Chondrocyte (in vitro differentiated cells): ENCODE measurements at places on chromosomes 6 and 20. TPM values are rescaled to one million over a fixed set of nuclear protein-coding genes. Genes with fewer than 3 reads are reported as not detected.

The C4B gene
- 7.3 to 10.3 TPM (median 9.6 TPM) in 3 replicates for total RNA-seq

The LSM14B gene
- 37.3 to 51.9 TPM (median 48.6 TPM) in 3 replicates for total RNA-seq

The OR2B6 gene
- not detected in 3 replicates for total RNA-seq

The SEC63 gene
- total RNA-seq: 155 to 166 TPM (median 160 TPM) in 3 replicates

The LY86 gene
- total RNA-seq: not detected in 3 replicates

DNA sequence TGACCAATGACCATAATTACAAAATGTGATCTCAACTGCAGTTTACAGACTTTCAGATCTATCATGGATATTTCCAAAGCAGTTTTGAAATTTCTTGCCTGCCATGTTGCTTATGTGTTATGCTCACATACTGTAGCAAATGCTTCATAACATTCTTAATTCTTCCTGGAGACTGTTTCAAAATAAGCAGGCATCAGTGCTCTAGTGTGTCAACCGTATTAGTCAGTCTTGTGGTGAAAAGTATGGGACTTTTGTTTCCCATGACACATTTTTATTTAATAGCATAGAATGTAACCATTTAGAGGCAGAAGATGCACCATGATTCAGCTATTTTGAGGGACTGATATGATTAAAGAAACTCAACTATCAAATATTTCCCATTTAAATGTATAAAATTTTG lies 1.7 kb downstream of the POPDC3 start:
- no peak for DNase-seq
- no peak overlapping the region for H3K4me3 ChIP-seq
- H3K36me3 ChIP-seq: no peaks in the 10 kb centered on the region
- H3K27me3 ChIP-seq: no peaks in the 10 kb centered on the region
- peak overlapping the region; percentile 54 for H3K27ac ChIP-seq
- H3K4me1 ChIP-seq: peaks cover 19% of the 10 kb centered on the region

DNA sequence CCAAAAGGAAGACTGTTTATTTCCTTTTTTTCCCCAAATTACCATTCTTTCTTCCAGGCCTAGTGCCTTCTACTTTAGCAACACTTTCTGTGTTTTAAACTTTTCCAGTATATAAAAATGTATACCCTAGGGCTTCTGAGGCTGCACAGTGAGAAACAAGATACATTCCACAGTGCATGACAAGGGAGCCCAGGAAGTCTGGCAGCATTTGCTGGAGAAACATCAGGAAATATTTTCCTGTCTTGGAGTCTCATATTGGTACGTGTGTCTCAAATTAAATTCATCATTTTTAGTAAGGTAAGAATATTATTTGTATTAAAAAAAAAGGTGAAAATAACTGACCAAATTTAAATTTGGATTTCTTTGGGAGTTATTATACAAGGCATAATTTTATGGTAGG lies 662.6 kb downstream of the RFPL4B start:
- H3K27ac ChIP-seq: peak overlapping the region; percentile 84
- peaks cover 69% of the 10 kb centered on the region for H3K4me1 ChIP-seq
- no peak for DNase-seq

- peaks cover 9% of the 10 kb centered on the region for H3K36me3 ChIP-seq
- no peak overlapping the region for H3K27ac ChIP-seq
- no peak for DNase-seq
- peaks cover 2% of the 10 kb centered on the region for H3K4me1 ChIP-seq
Observed at GRCh38 chr20:50590348-50590664, 80.1 kb downstream of the PTPN1 start.

- peaks cover 9% of the 10 kb centered on the region for H3K4me1 ChIP-seq
- H3K27ac ChIP-seq: no peak overlapping the region
- no peaks in the 10 kb centered on the region for H3K36me3 ChIP-seq
- no peak overlapping the region for H3K4me3 ChIP-seq
- DNase-seq: no peak
- H3K27me3 ChIP-seq: peaks cover 23% of the 10 kb centered on the region
Observed at GRCh38 chr6:45942953-45943352, 72.7 kb downstream of the CLIC5 start.

DNA sequence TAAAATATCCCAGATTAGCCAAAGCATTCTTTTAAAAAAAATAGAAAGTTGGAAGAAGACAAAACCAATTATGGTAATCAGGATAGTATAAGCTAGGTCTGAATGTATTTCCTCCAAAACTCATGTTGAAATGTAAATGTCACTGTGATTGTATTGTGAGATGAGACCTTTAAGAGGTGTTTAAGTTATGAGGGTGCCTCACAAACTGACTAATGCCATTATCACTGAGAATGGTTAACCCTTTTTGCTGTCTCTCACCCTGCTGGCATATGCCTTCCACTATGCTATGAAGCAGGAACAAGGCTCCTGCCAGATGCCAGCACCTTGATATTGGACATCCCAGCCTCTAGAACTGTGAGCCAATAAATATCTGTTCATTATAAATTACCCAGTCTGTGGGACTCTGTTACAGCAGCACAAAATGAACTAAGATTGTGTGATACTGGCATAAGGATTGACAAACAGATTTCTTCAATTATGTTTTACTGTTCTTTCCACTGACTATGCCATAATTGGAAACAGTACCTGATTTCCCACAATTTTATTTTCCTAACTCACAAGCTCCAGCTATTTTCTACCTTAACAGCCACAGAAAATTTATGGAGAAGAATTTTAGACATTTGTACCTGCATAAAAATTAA lies 63.8 kb downstream of the IBTK start:
- peaks cover 28% of the 10 kb centered on the region for H3K36me3 ChIP-seq
- H3K27ac ChIP-seq: no peak overlapping the region
- DNase-seq: no peak
- no peaks in the 10 kb centered on the region for H3K27me3 ChIP-seq
- peaks cover 26% of the 10 kb centered on the region for H3K4me1 ChIP-seq

DNA sequence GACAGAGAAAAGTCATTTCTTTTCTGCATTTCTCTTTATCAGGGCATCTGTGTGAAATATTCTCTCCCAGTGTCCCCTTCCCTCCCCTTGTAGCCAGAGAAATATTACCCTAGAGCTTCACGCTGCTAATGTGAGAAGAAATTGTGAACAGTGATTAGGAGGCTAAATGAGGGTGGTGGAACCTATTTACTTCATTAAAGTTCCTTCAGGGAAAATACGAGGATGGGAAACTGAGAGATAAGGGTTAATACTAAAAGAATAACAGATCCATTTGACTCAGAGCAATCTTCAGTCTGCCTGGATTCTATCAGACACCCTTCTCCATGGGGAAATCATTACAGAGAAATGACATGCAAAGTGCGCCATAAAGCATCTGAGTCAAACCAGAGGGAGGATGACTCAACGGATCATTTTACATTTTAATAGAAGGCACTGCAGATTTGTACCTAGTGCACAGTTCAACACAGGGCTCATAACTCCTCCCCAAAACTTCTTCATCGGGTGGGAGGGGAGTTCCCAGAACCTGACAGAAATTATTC lies 131.3 kb downstream of the GJA10 start:
- peak overlapping the region; percentile 35 for H3K4me3 ChIP-seq
- DNase-seq: no peak
- peak overlapping the region; percentile 59 for H3K27ac ChIP-seq
- no peaks in the 10 kb centered on the region for H3K36me3 ChIP-seq
- H3K4me1 ChIP-seq: peaks cover 19% of the 10 kb centered on the region

DNA sequence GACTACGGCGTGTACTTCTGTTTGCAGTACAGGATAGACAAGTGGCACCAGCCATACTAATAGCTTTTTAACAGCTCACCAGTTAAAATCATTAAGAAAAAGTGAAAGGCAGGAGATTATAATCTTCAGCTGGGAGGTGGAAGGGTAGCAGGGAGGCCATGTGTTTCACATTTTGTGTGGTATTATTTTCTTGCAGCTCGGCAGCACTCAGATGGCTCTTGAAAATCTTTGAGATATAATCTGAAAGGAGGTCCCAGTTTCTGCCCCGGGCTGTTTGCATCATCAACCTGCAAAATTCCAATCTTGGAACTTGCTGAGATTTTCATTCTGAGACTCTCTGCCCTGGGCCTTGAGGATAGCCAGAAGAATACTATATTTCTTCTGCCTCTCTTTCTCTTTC lies 87.5 kb upstream of the HDAC2 start:
- no peak overlapping the region for H3K4me3 ChIP-seq
- H3K27ac ChIP-seq: no peak overlapping the region
- H3K27me3 ChIP-seq: no peaks in the 10 kb centered on the region
- H3K4me1 ChIP-seq: peaks cover 9% of the 10 kb centered on the region
- DNase-seq: no peak
- no peaks in the 10 kb centered on the region for H3K36me3 ChIP-seq

- H3K27me3 ChIP-seq: no peaks in the 10 kb centered on the region
- H3K4me1 ChIP-seq: peaks cover 96% of the 10 kb centered on the region
- no peaks in the 10 kb centered on the region for H3K36me3 ChIP-seq
- no peak for DNase-seq
- no peak overlapping the region for H3K4me3 ChIP-seq
- H3K27ac ChIP-seq: peak overlapping the region; percentile 97
Observed at GRCh38 chr6:149033454-149033853, 284.1 kb upstream of the TAB2 start.

DNA sequence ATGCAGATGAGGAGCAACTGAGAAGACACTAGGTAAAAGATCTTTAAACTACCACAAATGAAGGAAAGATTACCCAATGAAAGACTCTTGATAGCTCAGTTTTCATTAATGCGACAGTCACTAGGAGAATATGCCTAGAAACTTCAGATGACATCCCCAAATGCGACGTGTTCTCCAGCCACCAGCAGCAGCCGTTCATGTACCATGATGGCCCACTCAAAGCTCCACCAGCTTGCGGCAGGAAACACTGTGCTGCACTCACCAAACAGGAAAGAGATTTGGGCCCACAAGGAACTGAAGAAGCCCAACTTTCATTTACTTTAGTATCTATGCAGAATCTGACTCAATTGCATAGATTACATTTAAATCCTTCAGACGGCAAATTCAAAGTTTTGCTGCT lies 7.5 kb downstream of the DIDO1 start:
- DNase-seq: no peak
- no peaks in the 10 kb centered on the region for H3K27me3 ChIP-seq
- no peaks in the 10 kb centered on the region for H3K36me3 ChIP-seq

DNA sequence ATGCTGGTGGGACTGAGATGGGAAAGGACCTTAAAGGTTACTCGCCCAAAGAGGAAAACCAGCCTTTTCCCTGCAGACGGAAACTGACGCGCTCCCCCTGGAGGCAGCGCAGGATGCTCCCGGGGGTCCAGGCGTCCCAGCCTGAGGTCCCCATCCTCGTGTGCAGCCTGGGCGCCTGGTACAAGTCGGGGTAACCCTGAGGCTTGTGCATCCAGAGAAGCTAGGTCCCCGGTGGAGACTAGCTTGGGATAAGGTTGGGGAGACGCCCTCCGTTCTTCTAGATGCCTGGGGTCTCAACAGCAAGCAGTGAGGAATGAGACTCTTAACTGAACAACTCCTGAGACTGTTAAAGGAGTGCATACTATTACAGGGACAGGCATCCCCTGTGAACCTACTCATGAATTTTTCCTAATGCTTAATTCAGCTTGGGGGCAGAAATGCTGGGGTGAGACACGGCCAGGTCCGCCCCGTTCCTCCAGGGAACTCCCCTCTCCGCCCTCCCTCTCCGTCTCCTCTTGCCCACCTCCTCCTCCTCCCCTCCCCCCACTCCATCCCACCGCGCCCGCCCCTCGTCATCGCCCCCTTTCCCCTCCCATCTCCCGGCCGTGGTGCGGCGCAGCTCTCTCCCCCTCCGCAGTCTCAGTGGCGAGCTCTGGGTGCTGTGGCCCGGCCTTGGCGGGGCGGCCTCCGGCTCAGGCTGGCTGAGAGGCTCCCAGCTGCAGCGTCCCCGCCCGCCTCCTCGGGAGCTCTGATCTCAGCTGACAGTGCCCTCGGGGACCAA lies at the start of gene PRSS35:
Gene PRSS35 (plus strand): TSS at position 634 of the 781 bp plus-strand sequence. CDS start 10,908 bp downstream, outside the sequence.
- H3K27ac ChIP-seq: peak within 1 kb of the TSS; percentile 86
- peaks cover 52% of the 10 kb centered on the region for H3K4me1 ChIP-seq
- no peaks in the 10 kb centered on the region for H3K27me3 ChIP-seq
- H3K4me3 ChIP-seq: peak within 1 kb of the TSS; percentile 87

- no peaks in the 10 kb centered on the region for H3K27me3 ChIP-seq
- H3K4me3 ChIP-seq: no peak overlapping the region
- no peak for DNase-seq
Observed at GRCh38 chr6:118589649-118590365, 41.7 kb downstream of the PLN start.

GRCh38 chr20:25865715-25866656 lies 169.3 kb upstream of the ZNF337 start:
- DNase-seq: peak; percentile 88
- no peaks in the 10 kb centered on the region for H3K36me3 ChIP-seq
- H3K27me3 ChIP-seq: peaks cover 6% of the 10 kb centered on the region
- H3K4me3 ChIP-seq: peak overlapping the region; percentile 75
- H3K27ac ChIP-seq: peak overlapping the region; percentile 45

DNA sequence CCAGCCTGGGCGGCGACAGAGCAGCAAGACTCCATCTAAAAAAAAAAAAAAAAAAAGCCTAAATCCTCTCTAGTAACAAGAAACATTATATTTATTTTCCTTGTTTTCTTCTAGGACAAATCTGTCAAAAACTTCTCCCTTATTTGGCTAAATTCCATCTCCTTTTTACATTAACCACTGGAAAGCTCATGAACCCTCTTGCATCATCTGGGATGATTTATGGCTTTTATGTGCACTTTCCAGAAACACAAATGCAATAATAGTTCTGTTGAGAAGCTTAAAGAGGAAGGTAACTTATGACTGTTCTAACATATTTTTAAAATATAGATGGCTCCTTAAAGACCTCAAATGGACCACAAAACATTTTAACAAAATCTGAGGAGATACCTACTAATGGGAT lies 526.1 kb upstream of the SPTLC3 start:
- peaks cover 1% of the 10 kb centered on the region for H3K27me3 ChIP-seq
- H3K27ac ChIP-seq: no peak overlapping the region
- no peaks in the 10 kb centered on the region for H3K4me1 ChIP-seq
- no peak overlapping the region for H3K4me3 ChIP-seq

- H3K36me3 ChIP-seq: no peaks in the 10 kb centered on the region
- H3K4me3 ChIP-seq: no peak overlapping the region
- H3K27ac ChIP-seq: no peak overlapping the region
- H3K27me3 ChIP-seq: no peaks in the 10 kb centered on the region
Observed at GRCh38 chr6:95998133-95998532, 17.6 kb upstream of the FUT9 start.

DNA sequence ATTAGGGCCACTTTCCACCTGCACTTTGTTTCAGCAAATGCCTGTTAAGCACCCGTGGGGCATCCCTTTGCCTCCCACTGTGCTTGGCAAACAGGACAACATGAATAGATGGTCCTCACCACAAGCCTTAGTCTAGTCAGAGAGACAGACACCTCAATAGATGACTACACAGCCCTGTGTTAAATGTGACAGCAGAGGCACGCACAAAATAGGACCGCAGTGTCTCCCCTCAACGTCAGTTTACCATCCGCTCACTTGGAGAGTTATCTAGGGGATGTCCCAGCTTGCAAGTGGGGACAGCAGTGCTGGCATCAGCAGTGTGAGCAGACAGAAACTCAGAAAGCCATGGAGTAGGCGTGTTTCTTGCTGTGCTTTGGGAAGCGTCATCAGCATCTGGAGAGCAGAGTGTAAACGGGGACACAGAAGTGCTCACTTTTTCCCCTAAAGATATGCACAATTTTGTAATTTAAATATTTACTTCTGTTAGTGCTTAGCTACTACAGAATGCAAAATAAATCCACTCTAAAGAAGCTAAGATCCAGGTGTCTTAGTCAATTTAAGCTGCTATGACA lies 66.0 kb upstream of the TXNDC5 start:
- peaks cover 11% of the 10 kb centered on the region for H3K4me1 ChIP-seq
- DNase-seq: no peak
- H3K36me3 ChIP-seq: no peaks in the 10 kb centered on the region
- no peak overlapping the region for H3K4me3 ChIP-seq
- no peaks in the 10 kb centered on the region for H3K27me3 ChIP-seq
- no peak overlapping the region for H3K27ac ChIP-seq

GRCh38 chr20:7989379-7989778 lies 30.2 kb downstream of the TMX4 start:
- DNase-seq: no peak
- H3K27ac ChIP-seq: no peak overlapping the region
- no peaks in the 10 kb centered on the region for H3K4me1 ChIP-seq

GRCh38 chr20:49347156-49347555 lies 69.3 kb upstream of the ZNFX1 start:
- H3K27ac ChIP-seq: peak overlapping the region; percentile 54
- H3K27me3 ChIP-seq: peaks cover 2% of the 10 kb centered on the region
- no peak overlapping the region for H3K4me3 ChIP-seq
